DMS79 treated with DMSO at 0.1 percent for 48 hours (cell line): ENCODE measurements at places on chromosomes 2 and 18.

DNA sequence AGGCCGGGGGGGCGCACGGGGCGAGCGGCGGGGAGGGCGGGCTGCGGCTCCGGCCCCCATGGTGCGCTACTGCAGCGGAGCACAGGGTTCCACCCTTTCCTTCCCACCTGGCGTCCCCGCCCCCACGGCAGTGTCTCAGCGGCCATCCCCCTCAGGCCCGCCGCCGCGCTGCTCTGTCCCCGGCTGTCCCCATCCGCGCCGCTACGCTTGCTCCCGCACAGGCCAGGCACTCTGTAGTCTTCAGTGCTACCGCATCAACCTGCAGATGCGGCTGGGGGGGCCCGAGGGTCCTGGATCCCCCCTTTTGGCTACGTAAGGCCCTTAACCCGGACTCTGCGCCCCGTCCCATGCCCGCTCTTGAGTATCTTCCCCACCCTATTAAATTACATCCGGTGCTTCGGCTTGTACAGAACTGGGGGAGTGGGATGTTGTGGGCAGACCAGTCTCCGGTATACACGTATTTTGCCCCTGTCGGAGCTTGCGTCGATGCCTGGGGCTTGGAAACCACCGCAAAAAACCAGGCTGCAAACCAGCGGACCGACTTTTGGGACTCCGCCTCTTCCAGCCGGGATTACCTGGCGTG lies 598 bp upstream of the WBP1 start:
- no peak for DNase-seq

DNA sequence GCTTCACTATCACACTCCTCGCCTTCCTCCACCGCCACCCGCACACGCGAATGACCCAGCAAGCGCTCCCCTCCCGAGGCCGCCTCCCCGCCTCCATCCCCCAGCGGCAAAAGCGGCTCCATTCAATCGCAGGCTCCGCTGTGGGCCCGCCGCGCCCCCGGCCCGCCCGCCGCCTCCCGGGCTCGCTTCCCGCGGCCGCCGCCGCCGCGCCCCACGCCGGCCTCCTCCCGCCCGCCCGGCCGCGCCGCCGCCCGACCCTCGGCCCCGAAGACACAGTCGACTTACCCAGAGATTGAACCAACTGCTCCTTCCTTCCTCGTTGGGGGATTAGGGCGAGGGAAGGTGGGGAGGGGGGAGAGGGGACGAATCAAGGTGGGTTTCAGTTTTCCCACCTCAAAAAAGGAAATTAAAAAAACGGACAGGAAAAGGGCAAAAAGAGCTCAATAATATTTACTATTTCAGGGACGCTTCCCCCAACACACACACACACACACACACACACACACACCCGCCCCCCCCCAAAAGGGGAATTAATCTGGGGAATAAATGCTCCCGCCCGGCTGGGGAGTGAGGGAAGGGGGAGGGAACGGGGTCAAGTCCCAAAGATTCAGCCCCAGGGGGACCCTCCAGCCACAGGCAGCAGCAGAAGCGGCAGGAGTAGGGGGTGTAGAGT lies 743 bp downstream of the XPO1 start:
- DNase-seq: peak; percentile 26

DNA sequence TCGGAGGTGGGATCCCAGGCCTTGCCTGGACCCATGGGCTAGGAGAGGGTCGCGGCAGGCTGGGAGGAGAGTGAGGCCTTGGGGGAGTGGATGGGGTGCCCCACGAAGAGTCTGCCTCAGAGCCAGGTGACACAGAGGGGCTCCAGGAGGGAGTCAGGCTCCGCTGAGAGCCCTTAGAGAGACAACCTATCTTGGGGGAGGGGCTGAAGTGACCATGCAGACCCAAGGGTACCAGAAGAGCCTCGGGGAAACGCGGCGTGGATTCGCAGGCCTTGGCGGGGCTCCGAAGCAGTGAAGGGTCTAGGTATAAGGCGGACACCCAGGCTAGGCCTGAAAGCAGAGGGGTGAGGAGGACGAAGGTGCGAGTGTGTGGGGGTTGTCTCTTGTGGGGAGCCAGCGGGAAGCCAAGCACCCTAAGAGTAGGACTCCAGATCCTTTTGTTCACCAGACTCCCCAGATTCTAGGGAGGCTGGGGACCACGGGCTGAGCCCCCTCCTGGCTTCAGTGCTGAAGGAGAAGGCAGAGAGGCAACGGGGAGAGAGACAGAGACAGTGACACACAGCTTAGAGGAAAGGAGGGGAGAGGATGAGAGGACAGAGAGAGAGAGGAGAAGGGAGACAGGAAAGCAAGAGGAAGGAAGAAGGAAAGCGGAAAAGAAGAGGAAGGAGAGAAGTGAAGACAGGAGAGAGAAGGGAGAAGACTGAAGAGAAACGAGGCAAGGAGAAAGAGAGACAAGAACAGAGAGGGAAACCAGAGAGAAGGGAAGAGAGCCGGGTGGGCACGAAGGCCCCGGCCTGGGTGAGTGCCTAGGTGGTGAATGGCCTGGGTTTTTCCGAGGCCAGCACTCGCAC lies 1.1 kb upstream of the HOXD11 start:
- peak; percentile 40 for DNase-seq

GRCh38 chr18:24227977-24228666 lies 89.3 kb downstream of the CABYR start:
- no peak for DNase-seq

DNA sequence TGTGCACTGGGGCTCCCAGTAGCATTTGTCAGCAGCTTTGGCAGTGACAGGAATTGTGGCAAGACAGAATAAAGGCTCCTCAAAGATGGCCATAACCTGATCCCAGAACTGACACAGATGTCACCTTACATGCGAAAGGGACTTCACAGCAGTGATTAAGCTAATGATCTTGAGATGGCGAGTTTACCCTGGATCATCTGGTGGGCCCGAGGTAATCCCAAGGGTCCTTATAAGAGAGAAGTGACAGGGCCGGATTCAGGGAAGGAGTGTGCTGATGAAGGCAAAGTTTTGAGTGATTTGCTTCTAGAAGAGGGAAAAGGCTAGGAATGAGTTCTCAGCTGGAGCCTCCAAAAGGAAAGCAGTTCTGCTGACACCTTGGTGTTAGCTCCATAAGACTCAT lies 333.9 kb downstream of the LPIN1 start:
- no peak for DNase-seq

GRCh38 chr2:83217854-83218253 lies 1241.2 kb downstream of the SUCLG1 start:
- DNase-seq: no peak

DNA sequence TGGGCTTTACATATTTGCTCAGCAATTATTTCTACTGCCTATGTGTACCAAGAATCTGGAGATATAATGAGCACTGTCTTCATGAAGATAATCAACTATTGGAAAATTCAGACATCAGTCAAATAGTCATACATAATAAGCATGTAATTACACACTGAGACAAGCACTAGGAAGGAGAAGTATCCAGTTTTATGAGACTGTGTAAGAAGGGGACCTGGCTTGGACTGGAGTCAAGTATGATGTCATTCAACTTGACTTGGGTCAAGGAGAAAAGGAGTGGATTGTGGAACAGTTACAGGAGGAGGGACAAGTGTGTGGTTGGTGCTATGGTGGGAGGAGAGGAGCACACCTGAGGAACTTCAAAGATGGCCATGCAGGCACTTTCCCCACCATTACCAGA lies 419.8 kb upstream of the TRIB2 start:
- DNase-seq: peak; percentile 38

GRCh38 chr2:96923810-96924774 lies 54.2 kb upstream of the SEMA4C start:
- DNase-seq: no peak

GRCh38 chr2:126620302-126620701 lies 35.7 kb upstream of the GYPC start:
- no peak for DNase-seq

DNA sequence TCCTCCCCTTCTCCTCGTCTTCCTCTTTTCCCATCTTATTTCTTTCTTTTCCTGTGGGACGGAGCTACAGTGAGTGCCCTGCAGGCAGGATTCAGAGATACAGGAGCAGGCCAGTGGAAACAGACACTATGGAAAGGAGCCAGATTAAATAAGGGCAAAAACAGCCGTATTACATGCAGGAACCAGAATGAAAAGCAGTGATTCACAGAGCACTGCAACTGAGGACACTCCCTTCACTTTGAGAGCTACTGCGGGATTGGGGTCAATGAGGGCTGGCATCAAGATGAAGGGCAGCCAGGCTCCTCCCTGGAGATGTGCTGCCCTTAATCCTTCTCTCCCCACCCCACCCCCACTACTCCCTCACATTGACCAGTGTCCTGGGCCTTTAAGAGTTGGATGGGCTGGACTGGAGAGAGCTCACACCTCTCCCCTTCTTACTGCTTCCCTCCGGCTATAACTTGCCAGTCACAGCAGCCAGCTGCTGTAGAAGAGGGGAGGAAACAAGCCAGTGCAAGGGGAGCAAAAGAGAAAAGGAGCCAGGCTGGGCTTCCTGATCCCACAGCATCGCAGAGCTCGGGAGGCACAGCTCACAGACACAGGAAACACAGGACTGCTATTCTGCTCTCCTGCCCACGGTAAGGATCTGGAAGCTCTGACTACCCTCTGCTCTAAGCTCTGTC lies at the start of gene PLCD4:
TSS of gene PLCD4 (plus strand) at position 464 of the 680 bp plus-strand sequence. CDS start 7,841 bp downstream, outside the sequence.
- DNase-seq: peak; percentile 18

DNA sequence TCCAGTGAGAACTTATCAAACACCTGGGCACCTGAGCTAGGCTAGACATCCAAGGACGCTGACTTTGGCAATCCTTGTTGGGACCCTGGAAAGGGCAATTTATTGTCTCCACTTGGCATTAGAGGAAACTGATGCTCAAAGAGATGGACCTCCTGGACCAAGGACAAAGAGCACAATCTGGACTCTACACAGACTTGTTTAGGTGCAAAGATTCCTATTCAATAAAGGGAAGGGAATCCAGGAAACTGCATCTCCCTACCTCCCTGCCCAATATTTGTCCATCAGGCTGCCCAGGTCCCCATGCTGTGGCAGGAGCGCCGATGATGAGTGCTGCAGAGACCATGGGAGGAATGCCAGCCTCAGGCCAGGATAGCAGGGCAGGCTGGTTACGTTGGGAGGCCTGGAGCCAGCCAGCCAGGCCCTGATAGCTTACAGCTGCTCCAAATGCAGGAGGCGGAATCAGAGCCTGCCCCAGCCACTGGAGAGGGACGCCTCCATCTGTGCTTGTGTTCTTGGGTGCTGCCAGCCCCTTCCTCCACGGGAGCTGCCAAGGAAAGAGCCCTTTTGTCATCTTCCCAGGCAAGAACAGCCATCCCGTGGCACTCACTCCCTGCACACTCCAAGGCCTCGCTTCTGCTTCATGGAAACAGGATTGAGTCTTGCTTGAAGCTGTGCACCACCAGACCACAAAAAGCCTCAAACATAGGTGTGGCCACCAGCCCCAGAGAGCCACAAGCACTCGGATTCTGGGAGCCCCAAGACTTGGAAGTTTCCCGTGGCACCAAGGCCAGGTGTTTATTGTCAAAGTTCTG lies 60.0 kb downstream of the HS1BP3 start:
- DNase-seq: no peak

DNA sequence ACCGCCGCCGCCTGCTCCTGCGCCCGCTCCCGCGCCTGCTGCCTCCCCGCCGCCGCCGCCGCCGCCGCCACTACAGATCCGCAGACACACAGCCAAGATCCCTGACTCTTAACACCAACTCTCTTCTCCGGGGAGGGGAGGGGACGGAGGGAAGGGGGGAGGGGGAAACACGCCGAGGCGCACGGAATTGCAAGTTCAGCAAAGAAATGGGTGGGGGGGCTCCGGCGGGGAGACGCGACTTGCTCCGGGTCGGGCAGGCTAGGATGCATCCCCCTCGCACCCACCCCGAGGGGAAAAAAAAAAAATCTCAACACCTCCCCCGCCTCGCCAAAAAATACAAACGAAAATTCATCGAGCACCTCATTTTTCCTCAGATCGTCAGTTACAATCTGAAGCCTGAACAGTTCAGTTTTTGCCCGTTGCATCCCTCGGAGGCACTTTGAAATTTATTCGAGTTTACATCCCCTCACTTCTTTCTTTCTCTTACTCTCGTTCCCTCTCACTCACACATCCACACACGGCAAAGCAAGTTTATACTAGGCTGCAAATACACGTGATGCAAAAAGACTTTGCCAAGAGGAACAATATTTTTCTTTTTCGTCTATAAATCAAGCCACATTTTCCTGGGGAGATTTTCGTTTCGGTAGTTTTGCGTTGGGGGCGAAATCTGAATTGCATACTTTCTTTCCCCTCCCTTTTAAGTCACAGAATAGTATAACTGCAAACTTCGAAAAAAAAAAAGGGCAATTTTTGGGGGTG lies at the start of gene TCF4:
TSS of gene TCF4 (minus strand) at position 82 of the 759 bp plus-strand sequence. CDS start 1,076 bp downstream, outside the sequence.
- peak; percentile 59 for DNase-seq

DNA sequence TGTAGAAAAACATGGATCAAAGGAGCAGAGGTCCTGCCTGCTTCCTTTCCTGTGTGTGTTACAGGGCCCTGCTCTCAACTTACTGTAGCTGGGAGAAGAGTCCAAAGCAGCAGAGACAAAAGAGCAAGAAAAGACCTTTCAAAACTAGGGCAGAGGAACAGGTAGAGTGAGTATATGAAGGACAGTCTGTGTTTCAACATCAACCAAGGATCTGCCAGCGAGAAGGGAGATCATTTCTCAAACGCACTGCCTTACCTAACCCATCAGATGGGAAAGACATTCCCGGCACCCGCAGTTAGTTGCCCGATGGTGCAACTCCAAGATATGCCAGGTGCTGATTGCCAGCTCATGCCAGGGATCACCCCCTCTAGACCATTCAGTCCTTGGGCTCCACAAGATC lies 41.7 kb downstream of the MREG start:
- DNase-seq: no peak

- no peak for DNase-seq
Observed at GRCh38 chr18:23981369-23981980, 33.1 kb upstream of the TTC39C start.

DNA sequence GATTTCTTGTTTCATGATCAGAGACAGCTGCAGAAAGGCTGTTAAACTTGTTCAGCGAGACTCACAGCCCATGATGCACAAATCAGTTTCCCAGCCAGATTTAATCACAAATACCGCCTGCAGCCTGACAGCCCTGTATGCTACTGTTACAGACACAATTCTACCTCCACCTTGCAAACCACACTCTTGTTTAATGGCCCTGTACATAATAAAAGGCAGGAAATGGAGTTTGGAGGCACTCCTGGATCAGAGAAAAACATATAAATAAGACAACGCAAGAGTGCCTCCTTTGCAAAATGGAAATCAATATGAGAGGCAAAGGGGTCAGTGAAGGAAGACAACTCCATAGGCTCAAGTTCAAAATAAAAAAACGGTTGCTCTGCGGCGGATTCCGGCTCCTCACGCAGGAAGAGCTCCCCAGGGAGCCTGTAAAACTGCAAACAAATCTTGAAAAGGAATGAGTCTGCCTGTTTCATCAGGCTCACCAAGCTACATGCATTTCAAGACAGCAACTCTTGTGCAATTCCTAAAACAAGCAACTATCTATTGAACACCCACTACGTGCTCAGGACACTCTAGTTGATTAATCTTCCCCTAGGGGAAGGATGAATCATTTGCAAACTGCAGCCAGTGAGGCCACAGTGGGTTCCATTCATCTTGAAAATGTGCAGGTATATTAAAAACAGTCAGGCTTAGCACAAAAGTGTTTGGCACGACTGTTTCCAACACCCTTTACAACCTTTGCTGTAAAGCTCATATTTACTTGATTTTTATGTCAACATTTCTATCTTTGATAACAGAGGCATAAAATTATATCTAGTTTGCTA lies 37.5 kb downstream of the TBC1D8 start:
- DNase-seq: peak; percentile 83

- no peak for DNase-seq
Observed at GRCh38 chr2:41896186-41896846, 151.5 kb upstream of the PKDCC start.

- no peak for DNase-seq
Observed at GRCh38 chr2:164146441-164146840, 410.6 kb upstream of the FIGN start.

GRCh38 chr2:48685126-48685525 lies 67.5 kb downstream of the GTF2A1L start:
- DNase-seq: no peak
